ENCODE measurements at places on chromosomes 1 and 21.

GRCh38 chr1:60697204-60697994 lies 385.0 kb upstream of the NFIA start:
- DNase-seq, result no peak

DNA sequence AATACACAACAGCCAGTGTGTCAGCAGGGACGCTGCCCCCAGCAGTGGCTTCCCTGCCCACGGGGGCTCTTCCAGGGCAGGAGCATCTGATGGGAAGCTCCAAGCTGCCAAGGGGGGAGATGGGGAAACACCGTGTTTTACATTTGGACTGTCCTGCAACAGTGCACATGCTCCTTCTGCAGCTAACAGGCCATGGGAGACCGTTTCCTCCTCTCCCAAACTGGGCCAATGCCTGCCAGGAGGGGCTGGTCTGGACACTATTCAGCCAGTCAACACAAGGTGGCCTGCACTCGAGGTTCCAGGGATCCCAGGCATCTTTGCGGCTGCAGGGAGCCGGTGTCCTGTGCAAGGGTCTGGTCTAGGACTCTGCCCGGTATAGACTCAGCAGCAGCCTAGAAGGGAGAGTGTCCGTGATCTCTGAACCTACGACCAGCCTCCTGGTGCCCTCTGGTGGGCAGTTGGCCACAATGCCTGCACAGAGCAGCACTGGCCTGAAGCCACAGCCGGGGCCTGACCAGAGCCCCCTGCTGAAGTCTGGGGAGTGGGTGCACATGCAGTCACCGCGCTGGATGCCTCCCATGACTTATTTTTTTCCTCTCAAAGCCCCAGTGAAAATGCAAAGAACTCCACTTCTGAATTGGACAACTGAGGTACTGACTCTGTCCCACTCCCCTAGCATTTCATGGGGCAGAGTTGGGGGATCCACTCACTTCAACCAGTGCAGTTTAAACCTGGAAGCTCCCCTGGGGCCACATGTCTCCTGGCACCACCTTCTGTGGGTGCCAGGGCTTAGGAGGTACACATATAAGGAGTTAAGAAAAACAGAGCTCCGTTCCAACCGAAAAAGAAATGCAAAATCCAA lies 33.3 kb downstream of the RCC2 start:
- DNase-seq, result peak; percentile 89

- DNase-seq, result no peak
Observed at GRCh38 chr1:206982216-206982615, 12.0 kb upstream of the FCAMR start.

- no peak for DNase-seq
Observed at GRCh38 chr1:190049314-190049713, 428.4 kb downstream of the BRINP3 start.

DNA sequence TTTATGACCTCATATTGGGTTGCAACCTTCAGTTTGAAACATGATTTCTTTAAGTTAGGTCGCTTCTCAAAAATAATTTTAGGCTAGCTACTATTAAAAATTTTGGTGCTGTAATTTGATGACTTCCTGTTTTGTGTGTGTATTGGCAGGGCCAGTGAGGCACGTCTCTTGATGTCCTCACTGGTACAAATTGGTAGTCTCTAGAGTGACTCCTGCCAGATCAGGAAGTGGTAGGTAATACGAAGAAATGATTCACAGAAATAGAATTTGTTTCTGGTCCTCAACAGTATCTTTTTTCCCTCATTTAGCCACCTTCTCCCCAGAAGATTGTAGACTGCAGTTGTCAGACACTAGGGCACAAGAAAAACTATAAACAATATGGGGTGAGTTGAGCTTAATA lies 120.9 kb upstream of the KIAA1614 start:
- no peak for DNase-seq

DNA sequence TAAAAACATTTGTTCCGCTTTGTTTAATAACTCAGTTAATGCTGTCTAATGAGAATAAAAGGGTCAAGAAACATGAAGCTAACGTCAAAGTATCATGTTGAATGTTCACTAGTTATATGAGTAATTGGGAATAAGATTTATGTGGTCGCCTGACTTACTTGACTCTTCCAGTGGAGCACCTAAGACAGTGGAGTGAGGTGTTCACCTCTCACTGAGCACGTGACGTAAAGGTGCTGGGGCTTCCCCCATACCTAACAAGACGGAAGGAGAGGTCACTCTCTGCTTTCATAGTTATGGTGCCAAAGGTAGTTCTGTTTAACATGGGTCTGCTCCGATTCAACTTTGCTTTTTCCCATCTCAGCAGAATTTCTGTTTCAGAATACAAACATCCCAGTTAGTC lies 686 bp downstream of the KMO start:
- DNase-seq, result no peak

DNA sequence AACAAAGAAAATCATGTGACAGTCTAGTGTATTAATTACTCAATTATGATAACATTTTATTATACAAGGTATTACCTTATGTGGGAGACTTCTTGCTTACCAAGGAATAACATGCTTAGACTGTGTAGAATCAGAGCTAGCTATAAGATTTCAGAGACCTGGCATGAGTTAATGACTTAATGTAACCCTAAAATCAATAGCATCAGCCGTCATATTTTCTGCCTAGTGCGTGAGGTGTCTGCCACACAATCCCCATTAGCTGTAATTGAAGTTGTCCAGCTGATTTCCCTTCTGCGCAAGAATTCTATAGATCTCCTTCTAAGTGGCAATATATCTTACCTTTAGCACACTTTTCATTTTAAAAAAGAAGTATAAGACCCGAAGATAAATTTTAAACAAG lies 28.8 kb downstream of the CHODL start:
- DNase-seq, result no peak

DNA sequence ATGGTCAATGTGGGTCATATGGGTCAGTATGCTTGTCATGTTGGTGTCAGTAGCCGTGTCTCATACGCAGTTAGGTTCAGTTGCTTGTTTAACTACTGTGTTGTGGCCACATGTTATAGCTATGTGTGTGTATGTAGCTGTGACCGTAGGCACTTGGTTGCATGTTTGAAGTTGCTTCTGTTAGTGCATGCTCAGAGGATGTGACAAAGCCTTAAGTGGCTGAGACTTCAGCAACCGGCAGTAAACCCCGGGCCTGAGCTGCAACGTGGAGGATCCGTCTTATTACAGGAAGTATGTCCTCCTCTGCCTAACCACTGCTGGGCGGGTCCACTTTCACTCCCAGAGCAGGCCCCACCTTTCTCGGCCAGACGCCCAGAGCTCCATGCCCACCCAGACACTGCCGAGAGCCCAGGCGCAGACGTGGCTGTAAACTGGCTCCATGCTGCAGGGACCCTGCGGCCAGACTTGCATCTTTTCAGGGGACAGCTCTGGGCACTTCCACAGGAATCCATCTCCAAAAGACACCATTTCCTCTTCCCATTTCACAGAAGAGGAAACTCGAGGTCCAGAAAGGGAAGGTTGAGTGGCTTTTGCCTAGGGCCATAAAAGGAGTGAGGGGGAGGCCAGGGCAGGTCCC lies 2.2 kb downstream of the TCEA3 start:
- DNase-seq, result no peak

Measured in osteocyte (in vitro differentiated cells).